HS-5 (cell line): ENCODE measurements at places on chromosomes 5 and 9.

DNA sequence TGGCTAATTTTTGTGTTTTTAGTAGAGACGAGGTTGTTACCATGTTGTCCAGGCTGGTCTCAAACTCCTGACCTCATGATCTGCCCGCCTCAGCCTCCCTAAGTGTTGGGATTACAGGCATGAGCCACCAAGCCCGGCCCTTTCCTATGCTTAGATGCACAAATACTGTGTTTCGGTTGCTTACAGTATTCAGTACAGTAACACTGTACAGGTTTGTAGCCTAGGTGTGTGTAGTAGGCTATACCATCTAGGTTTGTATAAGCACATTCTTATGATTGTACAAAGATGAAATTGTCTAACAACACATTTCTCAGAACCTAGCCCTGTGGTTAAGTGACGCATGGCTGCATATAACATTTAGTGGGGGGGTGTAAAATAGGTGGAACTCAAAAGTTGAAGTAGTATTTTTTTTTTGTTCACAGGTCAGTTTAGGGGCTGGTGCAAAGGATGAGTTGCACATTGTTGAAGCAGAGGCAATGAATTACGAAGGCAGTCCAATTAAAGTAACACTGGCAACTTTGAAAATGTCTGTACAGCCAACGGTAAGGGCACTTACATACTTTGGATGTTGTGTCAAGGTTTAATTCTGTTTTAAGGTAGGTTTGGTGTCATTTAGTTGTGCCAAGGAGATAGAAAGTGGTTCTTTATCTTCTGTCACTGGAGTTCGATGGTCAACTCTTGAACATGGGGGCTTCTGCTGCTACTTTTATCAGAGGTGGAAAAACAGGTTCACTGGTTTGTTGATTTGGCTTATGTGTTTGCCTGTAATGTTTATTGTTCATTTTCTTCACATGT is 3.4 kb downstream of the NPM1 start:
- DNase-seq, result no peak

GRCh38 chr9:90169490-90169889 is 473.1 kb downstream of the DIRAS2 start:
- no peak for DNase-seq

- no peak for DNase-seq
Measured at GRCh38 chr9:133730994-133731715, 7.0 kb downstream of the SARDH start.

DNA sequence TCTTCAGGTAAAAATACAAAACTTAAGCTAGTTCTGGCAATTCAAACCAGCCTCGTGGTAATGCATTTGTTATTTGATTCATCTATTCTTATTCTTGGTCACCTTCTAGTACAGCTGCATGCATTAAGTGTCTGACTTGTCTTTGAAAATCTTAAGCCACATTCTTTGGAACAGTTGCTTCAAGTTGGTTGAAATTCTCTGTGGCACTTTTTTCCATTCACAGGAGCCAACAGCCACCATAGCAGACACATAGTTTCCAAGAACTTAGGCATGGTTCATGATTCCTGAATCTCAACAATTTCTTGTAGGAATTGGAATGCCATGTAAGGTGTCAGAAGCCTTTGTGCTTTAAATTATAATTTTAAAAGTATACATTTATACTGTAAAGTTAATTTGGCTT is 47.4 kb upstream of the MEF2C start:
- DNase-seq, result no peak

GRCh38 chr9:136728548-136729123 is 14.1 kb downstream of the LCN10 start:
- DNase-seq, result no peak

DNA sequence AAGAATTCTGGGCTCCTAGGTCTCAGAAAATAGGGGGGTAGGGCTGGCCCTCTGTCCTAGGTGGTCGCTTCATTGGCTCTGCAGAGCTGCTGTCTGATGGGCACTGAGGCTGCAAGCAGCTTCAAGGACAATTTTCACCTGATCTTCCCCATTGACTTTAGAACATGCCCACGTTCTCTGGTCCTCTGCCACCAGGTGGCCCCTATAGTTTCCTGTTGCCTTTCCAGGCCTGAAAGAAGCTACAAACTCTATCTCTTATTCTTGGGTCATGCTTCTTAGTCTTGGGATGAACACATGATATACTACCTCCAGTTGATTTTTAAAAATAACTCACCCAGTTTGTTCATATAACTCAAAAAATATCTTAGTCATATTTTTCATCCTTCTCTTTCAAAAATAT is 26.3 kb downstream of the SPZ1 start:
- no peak for DNase-seq

DNA sequence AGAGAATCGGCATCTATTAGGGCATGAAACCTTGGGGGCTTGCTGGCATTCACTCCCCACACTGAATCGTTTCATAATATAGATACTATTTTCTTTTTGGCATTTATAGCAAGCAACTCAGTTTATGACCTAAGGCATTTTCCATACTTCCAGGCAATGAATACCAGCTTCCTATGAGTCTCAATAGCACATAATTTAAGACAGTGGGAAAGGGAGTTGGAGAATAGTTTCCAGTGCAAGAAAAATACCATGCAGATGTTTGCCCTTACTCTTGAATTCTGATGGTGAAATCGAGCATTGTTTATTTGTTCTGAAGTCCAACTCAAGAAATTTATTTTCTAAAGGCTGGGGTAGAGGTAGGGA is 175.8 kb upstream of the KLF9 start:
- DNase-seq, result no peak

GRCh38 chr5:52801329-52801728 is 13.6 kb downstream of the ITGA1 start:
- DNase-seq, result no peak

DNA sequence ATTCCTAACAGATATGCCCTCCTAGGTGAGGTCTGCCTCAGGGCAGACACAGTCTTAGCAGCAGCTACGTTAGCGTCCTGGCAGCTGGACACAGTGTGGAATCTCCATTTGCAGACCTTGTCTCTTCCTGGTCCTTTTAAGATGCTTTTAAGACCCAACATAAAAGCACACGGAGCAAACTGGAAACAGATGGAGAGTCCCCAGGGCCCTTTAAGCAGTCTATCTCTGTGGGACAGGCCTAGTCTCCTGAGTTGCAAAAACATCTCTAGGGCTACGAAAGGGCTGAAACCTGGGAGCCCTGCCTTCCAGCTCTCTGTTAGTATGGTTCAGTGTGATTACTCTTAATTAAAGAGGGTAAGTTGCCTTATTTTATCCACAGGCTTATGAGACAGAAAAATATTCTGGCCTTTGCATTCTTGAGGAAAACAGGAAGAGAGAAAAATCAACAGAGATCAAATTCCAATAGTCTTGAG is 66.0 kb upstream of the GNA14 start:
- no peak for DNase-seq

- no peak for DNase-seq
Measured at GRCh38 chr5:34041247-34041972, 1.6 kb downstream of the C1QTNF3 start.

- DNase-seq, result no peak
Measured at GRCh38 chr9:110160123-110160522, 47.8 kb downstream of the C9orf152 start.

DNA sequence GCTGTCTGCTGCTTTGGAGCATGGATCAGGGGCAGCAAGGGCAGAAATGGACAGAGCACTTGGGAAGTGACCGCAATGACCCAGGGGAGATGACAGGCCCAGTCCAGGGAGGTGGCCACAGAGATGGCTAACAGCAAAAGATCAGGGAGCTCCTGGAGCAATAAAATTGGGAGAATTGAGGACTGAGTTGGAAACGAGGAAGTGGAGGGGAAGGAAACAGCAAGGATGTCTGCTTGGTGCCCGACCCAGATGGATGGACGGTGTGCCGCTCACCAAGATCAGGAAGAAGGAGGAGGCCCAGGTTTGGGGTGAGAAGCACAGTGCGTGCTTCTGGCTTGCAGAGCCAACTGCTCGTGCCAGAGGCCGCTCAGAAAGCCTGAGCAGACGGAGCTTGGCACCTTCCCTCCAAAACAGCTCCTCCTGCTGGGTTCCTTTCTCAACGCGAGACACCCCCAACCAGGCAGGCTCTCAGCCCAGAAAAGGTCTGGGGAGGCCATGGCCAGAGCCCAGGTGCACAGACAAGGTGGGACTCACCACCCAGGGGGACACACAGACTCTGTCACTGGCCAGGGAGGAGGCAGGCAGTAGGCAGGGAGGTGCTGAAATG is 1.7 kb upstream of the SLC34A1 start:
- no peak for DNase-seq

DNA sequence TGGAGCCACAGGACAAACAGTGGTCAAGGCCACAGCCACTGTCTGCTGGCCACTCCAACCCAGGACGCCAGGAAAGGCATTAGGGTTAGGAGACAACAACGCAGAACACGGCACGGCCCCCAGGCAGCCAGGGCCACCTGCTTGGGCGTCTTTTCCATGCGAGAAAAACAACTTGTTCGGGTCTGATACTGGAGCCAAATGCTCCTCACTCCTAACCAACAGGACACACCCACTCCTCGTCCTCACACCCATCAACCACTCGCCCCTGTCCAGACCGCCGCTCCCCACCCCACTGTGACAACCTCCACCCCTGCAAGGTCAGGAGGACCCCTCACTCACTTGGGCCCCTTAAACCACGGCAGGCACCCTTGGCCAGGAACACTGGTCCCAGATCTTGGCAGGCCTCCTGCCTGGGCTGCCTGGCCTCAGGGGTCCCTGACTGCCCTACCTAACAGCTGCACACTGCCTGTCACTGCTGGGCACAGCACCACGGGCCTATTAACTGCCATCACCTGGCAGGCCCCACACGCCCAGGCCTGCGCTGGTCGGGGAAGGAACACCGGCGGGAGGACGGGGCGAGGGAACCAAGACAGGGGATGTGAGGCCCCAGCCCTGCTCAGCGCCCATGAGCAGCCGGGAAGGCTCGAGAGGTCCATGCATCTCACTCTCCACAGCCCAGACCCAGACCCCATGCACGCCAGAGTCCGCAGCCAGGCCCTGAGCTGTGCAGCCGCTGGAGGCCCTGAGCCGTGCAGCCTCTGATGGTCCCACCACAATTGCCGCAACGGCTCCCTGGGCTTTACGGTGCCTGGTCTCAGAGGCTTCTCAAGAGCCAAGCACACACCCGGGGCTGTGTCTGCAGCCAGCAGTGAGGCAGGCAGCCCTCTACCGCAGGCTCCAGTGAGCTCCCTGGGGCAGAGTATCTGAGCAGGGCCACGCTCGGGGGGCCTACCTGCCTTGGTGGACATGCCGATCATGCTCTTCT is 13.8 kb downstream of the CLPTM1L start:
- DNase-seq, result no peak

GRCh38 chr5:160262151-160263074 is 33.1 kb downstream of the FABP6 start:
- DNase-seq, result no peak

DNA sequence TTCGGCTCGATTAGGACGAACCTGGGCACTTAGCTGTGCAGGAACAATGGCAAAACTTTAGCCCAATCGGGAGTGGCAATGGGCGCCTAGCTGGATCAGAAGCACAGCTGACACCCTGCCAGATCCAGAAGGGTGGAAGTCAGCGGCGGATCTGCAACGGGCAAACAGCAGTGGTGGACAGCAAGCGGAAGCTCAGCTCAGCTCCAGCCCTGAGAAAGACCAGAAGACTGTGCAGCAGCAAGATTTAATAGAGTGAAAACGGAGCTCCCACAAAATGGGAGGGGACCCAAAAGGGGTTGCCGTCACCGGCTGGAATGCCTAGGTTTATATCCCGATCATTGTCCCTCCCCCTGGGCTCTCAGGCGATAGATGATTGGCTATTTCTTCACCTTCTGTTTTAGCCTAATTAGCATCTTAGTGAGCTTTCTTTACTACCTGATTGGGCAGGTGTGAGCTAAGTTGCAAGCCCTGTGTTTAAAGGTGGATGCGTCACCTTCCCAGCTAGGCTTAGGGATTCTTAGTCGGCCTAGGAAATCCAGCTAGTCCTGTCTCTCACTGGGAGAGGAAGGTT is 1237.9 kb downstream of the CDH12 start:
- DNase-seq, result no peak

- DNase-seq, result no peak
Measured at GRCh38 chr5:31671339-31671741, 32.4 kb downstream of the PDZD2 start.

- no peak for DNase-seq
Measured at GRCh38 chr9:113919382-113919781, 43.3 kb downstream of the ZNF618 start.

DNA sequence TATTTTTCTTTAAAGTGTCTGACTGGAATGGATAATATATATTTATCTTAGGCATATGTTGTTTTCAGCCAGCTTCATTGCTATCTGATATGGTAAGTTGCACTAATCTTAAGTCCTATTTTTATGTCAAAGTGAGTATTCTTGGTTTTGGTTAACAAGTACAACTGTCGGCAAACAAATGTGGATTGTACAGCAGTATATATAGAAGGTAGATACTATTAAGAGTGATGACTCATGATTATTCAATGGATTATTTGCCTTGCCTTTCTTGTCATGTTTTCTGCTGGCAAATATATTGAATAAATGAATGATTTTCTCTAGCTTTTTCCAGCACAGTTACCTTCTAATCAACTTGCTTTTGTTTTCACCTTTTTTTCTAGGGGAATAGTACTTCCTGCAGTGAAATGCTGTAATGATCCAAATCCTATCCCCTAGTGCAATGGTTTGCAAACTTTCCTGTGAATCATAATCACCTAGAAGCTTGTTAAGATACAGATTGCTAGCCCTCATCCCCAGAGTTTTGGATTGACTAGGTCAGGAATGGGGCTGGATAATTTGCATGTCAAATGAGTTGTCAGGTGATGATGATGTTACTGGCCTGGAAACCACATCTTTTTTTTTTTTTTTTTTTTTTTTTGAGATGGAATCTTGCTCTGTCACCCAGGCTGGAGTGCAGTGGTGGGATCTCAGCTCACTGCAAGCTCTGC is 60.8 kb upstream of the ARRDC3 start:
- DNase-seq, result no peak

GRCh38 chr5:9720361-9720760 is 90.2 kb upstream of the TAS2R1 start:
- no peak for DNase-seq

DNA sequence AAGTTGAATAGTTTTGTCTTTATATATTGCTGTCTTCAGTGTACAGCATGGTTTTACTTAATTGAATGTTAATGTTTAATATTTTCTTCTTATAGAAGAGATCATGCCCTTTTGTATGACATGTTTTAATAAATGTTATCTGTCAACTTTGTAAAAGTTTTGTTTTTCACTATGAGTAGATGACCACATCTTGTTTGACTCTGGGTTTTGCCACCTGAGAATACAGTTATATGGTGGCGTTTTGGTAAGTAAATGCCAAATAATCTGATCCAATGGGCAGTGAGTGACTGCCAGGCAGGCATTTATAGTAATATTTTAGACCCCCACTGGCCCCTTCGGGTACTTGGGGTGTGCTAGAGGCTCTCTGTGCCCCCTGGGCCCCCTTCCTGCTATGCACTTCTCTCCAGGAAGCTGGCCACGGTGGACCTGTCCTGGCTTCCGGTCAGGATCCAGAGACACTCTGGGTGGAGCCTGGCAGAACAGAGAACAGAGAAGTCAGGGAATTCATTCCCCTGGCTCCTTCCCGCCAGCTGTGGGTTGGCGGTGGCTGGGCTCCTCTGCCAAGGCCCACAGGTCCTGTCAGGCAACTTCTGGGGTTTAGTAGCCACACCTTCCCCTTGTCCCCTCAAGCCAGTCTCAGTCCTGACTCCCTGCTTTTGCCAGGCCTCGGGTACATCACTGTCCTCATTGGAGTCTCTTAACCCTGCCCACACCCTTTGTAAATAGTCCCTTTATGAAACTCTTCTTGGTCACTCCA is 22.2 kb upstream of the ZBTB34 start:
- no peak for DNase-seq
